Left lung (tissue), 14 donors: ENCODE measurements at places on chromosomes 5 and 9. TPM values are rescaled to one million over a fixed set of nuclear protein-coding genes. Genes with fewer than 3 reads are reported as not detected.
A peak's percentile ranks its signal among the peaks of the same experiment; 100 is the strongest.

DNA sequence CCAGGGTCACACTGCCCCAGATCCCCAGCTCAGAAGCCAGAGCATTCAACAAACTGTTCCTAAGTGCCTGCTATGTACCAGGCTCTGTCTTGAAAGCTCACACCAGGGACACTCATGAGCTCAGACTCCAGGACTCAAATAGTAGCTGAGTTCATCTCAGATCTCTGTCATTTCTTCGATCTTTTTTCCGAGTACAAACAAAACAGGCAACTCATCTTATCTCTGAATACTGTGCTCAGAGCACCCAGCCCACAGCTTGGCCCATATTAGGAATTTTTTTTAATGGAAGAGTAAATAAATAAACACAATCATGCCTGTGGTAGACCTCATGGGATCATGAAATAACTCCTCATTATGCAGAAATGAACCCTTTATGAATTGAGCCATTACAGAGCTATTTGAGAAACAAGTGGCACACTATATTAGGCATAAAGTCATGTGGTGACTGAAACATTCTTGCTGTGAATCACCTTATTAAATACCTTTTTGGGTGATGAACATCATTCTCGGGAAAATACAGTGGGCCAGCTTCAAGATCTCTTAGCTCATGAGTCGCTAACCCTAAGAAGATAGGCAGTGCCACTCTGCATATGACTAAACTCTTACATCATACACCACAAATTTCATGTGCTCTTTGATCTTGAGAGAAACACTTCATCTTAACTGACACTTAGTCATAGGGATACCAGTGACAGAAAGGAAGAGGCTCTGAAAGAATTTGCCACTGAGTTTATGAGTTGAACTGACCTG lies 9.9 kb downstream of the SH3RF2 start:
- no peak overlapping the region for H3K4me3 ChIP-seq
- no peaks in the 10 kb centered on the region for H3K36me3 ChIP-seq
- H3K27me3 ChIP-seq, result no peaks in the 10 kb centered on the region
- no peaks in the 10 kb centered on the region for H3K4me1 ChIP-seq

- peaks cover 69% of the 10 kb centered on the region for H3K27me3 ChIP-seq
- no peak for DNase-seq
- H3K27ac ChIP-seq, result no peak overlapping the region
- no peak overlapping the region for H3K4me3 ChIP-seq
Observed at GRCh38 chr5:51392689-51393199, 9.5 kb downstream of the ISL1 start.

DNA sequence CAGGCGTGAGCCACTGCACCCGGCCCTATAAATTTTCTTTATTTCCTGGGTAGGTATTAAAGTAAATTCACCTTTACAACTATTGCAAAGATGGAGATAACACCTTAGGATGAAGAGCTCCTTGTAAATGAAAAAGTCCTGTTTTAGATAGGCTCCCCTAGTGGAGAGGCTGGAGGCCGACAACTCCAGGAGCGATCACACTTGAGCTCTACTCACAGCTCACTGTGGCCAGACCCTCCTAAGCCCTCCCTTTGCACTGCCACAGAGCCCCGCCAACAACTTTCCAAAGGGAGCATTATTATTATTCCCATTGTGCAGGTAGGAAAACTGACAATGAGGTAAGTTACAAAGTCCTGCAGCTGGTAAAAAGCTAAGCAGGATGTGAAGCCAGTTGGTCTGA lies 139.1 kb upstream of the ERCC6L2 start:
- H3K4me1 ChIP-seq, result no peaks in the 10 kb centered on the region
- H3K4me3 ChIP-seq, result no peak overlapping the region
- no peak overlapping the region for H3K27ac ChIP-seq
- H3K36me3 ChIP-seq, result no peaks in the 10 kb centered on the region
- no peak for DNase-seq

DNA sequence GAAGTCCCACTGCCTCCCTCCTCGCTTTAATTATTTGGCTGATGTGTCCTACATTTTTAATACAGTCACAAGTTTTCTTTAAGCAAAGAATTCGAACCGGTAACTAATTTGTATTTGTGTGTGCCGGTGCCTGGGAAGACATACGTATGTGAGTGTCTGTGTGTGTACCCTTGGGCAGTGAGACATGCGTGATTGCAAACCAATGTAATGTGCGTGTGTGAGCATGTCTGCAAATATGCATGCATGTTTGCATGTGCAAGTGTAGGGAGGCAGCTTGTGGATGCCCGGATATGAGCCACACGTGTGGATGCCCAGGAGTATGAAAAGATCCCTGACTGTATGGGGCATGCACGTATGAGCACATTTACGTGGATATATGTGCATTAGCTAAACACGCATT lies 44.4 kb upstream of the NEK6 start:
- H3K36me3 ChIP-seq, result no peaks in the 10 kb centered on the region
- no peak for DNase-seq
- H3K4me3 ChIP-seq, result no peak overlapping the region
- H3K4me1 ChIP-seq, result peaks cover 8% of the 10 kb centered on the region
- H3K27me3 ChIP-seq, result no peaks in the 10 kb centered on the region
- H3K27ac ChIP-seq, result no peak overlapping the region

DNA sequence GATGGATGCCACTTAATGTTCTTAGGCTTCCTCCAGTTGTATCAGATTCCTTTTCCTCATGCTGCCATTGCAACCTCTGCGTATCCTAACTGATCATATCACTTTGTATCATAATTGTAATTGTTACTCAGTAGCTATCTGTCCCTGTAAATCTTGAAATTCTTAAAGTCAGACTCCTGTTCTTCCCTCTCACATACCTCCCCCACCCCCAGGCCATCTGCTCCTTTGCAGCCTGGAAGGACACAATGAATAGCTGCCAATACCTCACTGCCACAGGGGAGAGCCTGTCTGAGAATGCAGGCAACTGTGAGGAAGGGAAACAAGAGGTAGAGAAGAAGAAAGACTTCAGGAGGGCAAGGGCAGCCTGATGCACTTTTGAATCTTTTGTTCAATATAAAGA lies 228.5 kb downstream of the ENC1 start:
- no peaks in the 10 kb centered on the region for H3K27me3 ChIP-seq
- H3K36me3 ChIP-seq, result no peaks in the 10 kb centered on the region
- no peak for DNase-seq
- H3K27ac ChIP-seq, result no peak overlapping the region

PCDHB9 gene
- 1.6 TPM for total RNA-seq

SLC35D2 gene
- 32.4 TPM for total RNA-seq

GRCh38 chr5:41869151-41869723 lies 988 bp downstream of the OXCT1 start:
- peak; percentile 31 for DNase-seq
- H3K4me1 ChIP-seq, result peaks cover 18% of the 10 kb centered on the region
- H3K27me3 ChIP-seq, result peaks cover 7% of the 10 kb centered on the region
- H3K27ac ChIP-seq, result peak overlapping the region; percentile 77
- peak overlapping the region; percentile 81 for H3K4me3 ChIP-seq
